ENCODE measurements at places on chromosomes 13 and 19.

GRCh38 chr13:101811881-101812280, 359.4 kb downstream of the ITGBL1 start:
- DNase-seq, result no peak

DNA sequence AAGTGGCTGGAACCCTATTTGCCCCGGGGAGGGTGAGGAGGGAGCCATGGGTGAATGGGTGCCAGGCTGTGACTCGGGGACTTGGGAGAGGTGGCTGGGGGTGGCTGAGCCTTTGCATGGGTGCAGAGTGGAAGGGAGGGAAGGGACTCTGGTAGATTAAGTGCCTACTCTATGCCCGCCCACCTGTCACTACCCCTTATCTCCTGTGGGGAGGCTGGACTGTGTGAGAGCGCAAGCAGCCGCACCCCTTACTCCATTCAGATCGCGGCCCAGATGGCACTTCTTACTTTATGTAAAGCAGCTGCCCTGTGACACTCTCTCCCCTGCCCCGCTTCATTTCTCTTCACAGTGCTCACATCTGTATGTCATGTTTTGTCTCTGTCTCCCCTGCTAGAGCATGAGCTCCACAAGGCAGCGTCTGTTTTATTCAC, 2.9 kb downstream of the KASH5 start:
- DNase-seq, result no peak

- no peak for DNase-seq
Observed at GRCh38 chr19:33684538-33685232, 62.9 kb downstream of the CHST8 start.

GRCh38 chr19:46821512-46822409, 28.9 kb downstream of the AP2S1 start:
- DNase-seq, result peak; percentile 21
